ENCODE measurements at places on chromosomes 4 and X.

- no peak for DNase-seq
Measured at GRCh38 chr4:21885770-21886169, 62.8 kb downstream of the KCNIP4 start.

- DNase-seq, result no peak
Measured at GRCh38 chr4:142656178-142656577, 189.9 kb downstream of the INPP4B start.

DNA sequence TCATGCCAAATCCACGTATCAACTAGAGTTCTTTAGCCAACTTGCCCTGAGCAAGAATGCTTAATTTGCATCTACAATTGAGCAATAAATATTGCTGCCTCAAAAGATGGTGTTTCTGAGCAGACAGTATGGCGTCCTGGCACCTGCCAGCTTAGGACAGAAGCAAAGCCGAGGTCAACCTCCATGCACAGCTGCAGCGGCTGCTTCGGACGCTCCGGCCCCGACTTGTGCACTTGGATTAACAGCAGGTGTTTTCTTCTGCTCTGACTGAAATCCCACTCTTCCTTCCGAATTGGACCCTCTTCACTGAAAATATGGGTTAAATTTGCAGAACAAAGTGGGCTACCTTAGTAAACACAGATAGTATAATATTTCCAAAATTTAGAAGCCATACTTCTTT is 215.2 kb upstream of the ETNPPL start:
- no peak for DNase-seq

DNA sequence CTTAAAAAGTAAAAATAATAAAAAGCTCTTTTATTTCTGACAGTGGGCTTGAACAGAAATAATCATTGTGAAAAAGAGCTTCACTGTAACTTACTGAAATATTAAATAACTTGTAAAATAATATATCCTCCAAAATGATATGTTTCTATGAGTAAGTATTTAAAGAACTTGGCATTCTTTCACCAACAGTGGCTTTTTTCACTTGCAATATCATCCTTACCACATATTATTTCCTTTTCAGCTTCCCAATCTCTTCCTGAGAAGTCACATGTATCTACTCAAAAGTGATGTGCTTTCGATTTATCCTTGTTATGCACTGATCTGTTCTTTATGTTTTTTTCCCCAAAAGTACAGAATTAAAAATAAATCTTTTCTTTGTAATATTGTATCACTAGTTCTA is 2.2 kb upstream of the PCDH18 start:
- DNase-seq, result no peak

- no peak for DNase-seq
Measured at GRCh38 chr4:81039351-81039972, 9.0 kb downstream of the BMP3 start.

GRCh38 chr4:74420863-74421262 is 24.1 kb upstream of the AREG start:
- DNase-seq, result no peak

- no peak for DNase-seq
Measured at GRCh38 chrX:3518870-3519269, 172.4 kb upstream of the MXRA5 start.

DNA sequence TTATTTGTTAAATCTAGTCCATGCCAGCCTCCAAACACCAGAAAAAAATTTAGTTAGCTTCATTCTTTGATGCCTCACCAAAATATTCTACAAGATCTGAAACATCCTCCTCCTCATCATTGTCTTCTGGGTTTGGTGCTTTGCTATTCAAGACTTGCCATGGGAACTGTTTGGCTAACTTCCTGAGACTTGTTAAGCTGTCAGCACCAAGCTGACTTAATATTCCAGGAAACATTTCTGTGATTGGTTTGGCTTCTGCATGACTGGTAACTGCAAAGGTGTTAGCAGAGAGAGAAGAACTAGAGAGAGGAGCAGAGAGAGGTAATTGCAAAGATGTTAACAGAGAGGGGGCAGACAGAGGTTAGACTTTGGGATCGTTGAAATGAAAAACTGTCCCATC is 101.3 kb downstream of the PALLD start:
- DNase-seq, result no peak

GRCh38 chr4:97142893-97143292 is 1000.4 kb downstream of the STPG2 start:
- no peak for DNase-seq

DNA sequence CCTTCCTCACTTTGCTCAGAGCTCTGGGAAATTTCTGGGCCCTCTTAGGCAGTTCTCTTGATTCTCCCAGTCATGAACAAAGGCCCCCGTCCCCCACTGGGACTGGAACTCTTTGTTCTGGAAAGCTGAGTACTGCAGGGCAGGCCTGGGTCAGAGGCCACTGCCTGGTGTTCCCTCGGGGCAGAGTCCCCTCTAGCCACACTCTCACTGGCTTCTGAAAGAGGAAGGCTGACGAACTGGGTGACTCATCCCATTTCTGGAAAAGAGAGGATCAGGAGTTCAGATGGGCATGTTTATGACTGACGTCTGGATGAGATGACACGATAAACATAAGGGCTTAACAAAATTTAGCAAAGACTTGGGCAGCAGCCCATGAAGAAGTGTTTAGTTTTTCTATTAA is 47.7 kb downstream of the DDX3X start:
- no peak for DNase-seq

DNA sequence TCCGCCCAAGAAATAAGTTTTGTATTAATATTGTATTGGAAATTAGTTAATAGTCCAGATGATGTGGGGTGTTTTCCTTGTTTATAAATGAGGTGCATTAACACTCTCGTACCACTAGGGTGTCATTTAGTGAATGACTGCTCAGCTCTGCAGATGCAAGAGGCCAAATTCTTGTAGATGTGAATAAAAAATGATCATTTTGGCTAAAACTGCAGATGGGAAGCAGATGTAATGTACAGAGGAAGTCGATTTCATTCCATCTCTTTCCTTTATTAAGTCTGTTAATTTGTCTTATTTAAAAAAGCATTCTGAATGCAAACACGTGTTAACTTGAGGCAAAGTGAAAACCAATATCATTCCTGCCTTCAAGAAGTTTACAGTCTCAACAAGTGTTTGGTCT is 108.1 kb downstream of the DHX15 start:
- DNase-seq, result no peak

- DNase-seq, result no peak
Measured at GRCh38 chrX:2410279-2411020, 90.3 kb downstream of the DHRSX start.

DNA sequence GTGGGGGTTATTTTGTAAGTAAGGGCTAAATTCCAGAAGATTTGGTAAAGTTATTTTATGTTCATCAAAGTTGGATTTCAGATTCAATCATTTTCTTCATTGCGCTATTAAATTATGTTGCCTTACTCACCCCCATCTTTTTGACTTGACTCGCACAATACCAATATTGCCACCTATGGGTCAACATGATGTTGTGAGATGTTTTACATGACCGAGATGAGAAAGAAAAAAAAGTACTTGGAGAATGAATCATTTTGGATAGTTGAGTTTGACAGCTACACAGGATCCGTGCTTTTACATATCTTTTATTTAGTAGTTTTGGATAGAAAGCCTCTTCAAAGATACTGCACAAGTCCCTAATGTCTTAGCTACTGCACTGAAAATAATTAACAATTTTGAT is 224.2 kb upstream of the EMCN start:
- no peak for DNase-seq

GRCh38 chrX:155216940-155217440 is 730 bp downstream of the VBP1 start:
- no peak for DNase-seq

DNA sequence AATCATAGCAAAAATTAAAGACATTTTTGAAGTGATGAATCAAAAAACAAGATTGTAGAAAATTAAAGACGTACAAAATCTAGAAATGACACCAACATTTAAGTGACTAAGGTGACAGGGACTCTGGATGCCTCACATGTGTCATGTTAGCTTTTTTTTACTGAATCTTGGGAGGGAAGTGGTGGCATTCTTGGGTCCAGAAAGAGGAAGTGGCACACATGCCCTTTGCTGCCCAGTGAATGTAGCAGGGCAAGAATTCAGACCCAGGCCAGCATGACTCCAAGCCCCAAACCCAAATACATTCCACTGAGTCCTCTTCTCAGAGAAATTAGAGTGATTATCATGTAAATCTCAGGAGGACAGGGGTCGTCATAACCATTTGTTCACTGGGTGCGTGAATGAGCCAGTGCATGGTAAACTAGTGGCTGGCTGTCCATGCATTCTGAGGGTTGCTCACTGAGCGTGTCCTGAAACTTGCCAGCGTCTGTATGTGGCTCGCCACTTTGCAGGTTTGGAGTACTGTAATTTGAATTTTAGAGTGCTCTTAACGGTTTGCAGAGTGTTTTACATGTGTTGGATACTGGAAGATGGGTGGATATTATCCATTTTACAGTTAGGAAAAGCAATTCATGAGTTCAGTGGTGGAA is 55.4 kb upstream of the TBC1D14 start:
- no peak for DNase-seq

DNA sequence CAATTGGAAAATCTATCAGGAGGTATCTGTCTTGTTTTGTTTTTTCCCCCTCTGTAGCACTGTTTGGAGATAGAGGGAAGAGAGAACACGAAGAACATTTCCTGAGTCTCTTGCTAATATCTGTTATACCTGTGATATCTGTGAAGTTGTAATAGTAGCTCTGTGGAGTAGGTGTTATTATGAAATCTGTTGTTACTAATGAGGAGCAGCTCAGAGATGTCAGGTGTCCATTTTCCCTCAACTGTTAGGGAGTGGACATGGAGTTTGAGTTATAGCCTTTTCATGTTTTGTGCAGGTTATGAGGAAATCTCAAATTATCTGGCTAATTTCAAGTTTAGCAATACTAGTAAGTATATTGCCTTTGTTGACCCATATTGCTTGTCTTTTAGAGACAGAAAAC is 52.4 kb downstream of the SEC24B start:
- DNase-seq, result no peak

- no peak for DNase-seq
Measured at GRCh38 chr4:40515398-40516293, 114.0 kb downstream of the RBM47 start.

GRCh38 chrX:112946227-112946626 is 105.6 kb upstream of the AMOT start:
- no peak for DNase-seq

DNA sequence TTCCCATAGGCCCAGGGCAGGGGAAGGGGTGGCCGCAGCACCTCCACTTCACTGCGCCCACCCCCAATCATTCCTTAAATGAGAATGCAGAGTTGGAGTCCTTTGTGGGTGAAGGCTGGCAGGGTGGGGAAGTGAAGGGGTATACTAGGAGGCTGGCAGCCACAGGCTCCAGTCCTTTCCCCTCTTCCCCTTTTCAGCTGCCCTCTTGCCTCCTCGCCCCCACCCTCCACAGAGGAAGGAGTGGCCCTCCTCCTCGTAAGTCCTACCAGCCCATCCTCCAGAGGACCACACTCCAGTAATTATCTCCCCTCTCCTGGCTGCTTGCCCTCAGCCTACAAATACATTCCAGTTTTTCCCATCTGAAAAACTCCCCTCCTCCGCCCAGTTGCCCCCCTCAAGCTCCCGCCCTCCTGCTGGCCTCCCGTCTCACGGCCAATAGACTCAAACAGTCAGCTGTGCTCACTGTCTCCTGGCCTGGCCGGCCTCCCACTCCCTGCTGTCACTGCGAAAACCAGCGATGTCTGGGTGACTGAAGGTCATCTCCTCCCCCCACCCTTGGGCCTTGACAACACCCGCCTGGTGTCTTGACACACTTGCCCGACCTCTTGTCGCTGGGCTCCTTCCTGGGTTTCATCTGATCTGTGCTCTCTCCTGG is 38.8 kb downstream of the EFNB1 start:
- DNase-seq, result no peak

DNA sequence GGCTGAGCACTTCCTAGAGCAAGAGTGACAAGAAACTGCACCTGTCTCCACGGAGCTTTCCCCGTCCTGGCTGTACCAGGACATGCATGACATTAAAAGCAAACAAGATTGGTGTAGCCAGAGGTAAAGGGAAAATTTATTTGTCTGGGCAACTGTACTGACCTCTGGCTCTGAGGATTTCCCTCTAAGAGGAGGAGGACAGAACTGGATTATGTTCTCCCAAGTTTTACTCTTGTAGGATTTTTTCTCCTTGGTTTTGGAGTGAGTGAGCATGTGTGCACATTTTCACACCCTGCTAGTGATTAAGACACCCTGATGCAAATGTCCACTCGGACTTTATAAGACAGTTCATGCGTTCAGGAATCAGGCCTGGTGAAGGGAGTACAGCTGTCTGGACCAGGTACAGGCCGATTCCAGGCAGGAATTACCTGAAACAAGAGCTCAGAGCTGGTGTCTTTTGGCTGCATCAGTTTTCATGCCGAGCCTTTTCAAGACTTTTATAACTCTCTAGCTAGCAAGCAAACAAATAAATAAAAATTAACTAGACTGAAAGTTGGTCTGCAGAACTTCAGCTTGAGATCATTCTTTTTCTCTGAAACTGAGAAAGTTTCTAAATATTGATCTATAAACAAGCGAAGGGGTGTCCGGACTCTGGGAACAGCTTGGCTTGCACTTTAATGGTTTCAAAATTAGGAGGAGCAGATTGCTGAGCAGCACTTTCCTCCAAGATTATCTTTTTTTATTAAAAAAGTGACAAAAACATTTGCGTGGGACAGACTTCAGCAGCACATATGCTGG is 51.3 kb upstream of the SPRY1 start:
- no peak for DNase-seq

All from stimulated activated CD8-positive, alpha-beta memory T cell treated with anti-CD3 and anti-CD28 coated beads, Interleukin-7, amount 100 ng/mL, for 48 hours (primary cell).